Liver (tissue), 10 donors: ENCODE measurements at places on chromosomes 5 and 9. TPM values are rescaled to one million over a fixed set of nuclear protein-coding genes. Genes with fewer than 3 reads are reported as not detected.

Gene PGM5
- total RNA-seq: 8.5 TPM

Gene NEK6
- total RNA-seq: 48.5 TPM

Gene ANKRD55
- total RNA-seq: 0.37 TPM

Gene NMUR2
- total RNA-seq: not detected

DNA sequence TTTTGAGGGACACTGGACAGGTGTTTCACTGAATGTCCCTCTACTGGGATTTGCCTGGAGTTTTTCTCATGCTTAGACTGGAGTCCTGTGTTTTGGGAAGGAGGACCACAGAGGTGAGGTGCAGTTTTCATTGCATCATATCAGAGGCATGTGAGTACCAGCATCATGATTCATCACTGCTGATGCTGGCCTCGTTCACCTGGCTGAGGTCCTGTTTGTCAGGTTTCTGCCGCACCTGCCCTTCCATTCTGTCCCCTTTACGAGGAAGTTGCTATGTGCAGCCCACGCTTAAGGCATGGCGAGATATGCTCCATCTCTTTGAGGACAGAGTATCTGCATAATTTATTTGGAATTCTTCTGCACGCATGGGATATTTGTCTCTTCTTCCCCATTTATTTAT, 162.1 kb downstream of the TENT4A start:
- DNase-seq: no peak

DNA sequence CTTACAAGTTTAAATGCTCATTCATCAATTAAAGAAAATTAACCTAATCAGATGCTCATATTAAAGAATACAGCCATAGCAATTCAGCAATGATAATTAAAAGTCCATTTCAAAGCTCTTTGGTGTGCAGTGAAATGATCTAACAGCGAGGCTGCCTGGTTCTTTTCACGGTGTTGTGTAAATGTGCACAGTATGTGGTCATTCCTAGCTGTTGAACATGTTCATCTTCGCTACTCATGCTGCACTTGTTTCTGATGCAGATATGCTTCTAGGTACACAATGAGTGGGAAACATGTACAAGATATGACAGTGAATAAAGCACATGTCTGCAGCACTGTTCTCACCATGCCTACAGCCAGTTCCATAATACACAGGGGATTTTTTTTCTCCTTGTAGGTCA, 163.5 kb downstream of the NR2F1-AS1 start:
- no peak for DNase-seq

DNA sequence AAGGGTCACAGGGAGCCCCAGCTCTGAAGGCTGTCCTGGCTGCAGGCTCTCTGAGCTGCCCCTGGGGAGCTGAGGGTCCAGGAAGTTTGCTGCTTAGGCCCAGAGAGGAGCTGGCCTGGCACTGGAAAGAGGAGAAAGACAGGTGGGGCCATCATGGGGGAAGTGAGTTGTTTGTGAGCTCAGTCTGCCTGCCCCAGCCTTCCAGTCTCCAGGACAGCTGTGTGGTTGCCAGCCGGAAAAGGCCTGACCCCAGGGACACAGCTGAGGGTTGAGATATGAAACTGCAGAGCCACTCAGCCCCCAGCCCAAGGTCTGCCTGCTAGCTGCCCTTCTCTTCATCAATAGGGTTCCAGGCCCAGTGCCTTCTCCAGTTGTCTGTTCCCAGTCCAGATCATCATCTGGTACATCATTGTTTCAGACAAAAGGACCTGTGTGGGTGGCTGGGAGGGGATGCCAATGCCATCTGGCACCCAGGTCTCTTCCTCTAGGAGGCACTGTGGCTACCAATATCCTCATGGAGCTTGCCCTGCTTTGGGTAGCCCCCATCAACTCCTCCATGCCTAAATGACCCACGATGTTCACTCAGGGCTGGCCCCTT, 4.3 kb upstream of the DDX41 start:
- no peak for DNase-seq

GRCh38 chr9:36148311-36149051, 11.9 kb downstream of the GLIPR2 start:
- no peak for DNase-seq

Gene NTRK2
- 1.4 TPM for total RNA-seq

DNA sequence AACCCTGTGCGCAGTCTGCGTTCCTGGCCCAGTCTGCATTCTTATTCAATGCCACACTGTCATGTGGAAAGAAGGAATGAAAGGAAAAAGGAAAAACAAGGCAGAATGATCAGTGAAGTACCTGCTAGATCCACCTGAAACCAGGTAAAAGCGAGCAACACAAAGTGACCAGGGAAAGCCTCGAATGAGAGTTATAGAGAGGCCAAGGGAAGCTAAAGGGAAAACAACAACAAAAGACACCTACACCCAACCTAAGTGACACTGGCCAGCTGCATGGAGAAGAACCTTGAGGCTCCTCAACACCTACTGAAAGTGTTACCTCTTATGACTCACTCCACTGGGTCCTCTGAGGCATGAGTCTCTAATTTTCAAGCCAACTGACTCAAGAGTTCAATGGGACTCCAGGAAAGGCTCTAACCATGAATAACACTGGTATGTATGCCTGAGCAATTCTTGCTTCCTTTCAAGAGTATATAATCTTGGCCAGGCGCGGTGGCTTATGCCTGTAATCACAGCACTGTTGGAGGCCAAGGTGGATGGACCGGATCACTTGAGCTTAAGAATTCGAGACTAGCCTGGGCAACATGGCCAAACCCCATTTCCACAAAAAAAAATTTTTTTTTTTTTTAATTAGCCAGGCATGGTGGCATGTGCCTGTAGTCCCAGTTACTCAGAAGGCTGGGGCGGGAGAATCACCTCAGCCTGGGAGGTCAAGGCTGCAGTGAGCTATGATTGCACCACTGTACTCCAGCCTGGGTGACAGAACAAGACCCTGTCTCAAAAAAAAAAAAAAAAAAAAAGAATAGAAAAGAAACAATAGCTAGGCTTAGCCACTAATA, 29.0 kb downstream of the MTMR12 start:
- no peak for DNase-seq

GRCh38 chr9:137387114-137387890, 35.7 kb downstream of the EXD3 start:
- DNase-seq: no peak

GRCh38 chr9:93292288-93292615, 108.3 kb downstream of the WNK2 start:
- no peak for DNase-seq

DNA sequence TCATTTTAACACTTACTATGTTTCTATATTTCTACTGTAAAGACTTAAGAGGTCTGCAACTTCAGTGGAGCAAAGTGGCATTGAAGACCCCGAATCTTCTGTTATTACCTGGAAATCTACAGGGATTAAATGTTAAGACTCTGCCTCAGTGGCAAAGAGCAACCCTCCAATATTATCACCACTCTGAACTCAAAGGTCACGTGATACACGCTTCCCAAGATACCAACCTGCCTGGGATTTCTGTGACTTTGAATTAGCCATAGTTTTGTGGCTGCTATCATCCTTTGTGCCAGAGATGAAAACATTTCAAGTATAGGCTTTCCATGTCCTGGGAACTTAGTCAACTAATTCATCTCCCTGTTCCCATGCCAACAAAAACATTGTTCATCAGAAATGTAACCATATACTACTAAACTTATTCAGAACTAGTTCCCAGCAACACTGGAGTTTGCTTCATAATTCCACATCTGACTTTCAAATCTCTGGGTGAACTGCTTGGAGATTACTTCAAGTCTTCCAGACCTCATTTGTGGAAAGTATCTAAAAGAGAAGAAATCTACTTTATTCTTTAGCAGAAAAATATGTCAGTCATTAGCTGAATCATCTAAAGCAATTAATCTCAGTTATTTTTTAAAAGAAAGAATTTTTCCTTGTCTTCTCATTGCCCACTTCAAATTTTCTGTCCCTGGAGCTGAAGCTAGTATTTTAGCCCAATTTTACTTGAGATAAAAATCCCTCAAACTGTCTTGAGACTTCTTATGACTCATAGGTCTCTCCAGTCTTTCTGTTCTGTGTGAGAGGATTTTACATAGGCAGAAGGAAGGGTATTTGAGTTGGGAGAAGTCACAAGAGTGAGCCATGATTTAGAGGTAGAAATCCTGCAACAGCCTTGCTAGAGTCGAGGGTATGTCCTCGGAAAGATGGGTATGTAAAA, 83.0 kb downstream of the ZNF462 start:
- no peak for DNase-seq

DNA sequence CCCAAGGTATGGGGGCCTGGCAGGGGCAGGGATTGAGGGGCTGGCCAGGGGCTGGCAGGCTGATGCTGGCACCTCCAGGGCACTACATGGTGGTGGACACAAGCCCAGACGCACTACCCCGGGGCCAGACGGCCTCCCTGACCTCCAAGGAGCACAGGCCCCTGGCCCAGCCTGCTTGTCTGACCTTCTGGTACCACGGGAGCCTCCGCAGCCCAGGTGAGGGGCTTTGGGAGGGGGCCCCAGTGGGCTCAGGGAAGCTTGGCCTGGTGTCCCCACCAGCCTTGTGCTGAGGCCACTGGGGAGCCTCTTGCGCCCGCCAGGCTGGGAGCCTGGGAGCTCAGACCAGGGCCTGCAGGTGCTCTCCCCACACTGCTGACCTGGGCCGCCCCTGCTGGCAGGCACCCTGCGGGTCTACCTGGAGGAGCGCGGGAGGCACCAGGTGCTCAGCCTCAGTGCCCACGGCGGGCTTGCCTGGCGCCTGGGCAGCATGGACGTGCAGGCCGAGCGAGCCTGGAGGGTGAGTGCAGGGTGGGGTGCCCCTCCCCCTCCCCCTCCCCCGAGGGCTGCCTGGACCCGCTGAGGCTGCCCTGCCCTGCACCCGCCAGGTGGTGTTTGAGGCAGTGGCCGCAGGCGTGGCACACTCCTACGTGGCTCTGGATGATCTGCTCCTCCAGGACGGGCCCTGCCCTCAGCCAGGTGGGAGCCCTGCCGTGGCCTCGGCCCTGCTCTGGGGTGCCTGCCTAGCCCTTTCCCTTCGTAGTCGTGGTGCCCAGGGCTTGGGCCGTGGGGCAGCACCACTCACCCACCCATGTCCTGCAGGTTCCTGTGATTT, 5.7 kb downstream of the MAMDC4 start:
- DNase-seq: no peak

Gene SLC45A2
- 1.3 TPM for total RNA-seq

DNA sequence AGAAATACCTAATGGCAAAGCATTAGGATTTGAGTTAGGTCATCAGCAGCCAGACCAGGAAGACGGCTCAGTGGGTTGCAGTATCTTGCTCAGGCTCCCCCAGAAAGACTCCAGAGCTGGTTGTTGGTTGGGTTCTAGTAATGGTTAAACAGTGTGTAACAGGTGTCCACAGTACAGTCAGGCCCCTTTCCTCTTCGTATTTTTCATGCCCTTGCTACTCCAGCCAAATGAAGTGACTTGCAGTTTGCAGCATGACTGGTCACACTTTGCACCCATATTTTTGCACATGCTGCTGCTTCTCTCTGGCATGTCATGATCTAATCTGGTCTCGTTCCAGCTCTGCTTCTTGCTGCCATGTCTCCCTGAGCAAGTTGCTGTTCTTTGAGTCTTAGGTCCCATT, 60.6 kb upstream of the TRPC7 start:
- DNase-seq: no peak
